ENCODE measurements at places on chromosomes 4 and X.

GRCh38 chrX:9003041-9003440 lies 30.9 kb downstream of the FAM9B start:
- DNase-seq: no peak

- no peak for DNase-seq
Observed at GRCh38 chr4:55553441-55554201, 6.9 kb upstream of the CLOCK start.

DNA sequence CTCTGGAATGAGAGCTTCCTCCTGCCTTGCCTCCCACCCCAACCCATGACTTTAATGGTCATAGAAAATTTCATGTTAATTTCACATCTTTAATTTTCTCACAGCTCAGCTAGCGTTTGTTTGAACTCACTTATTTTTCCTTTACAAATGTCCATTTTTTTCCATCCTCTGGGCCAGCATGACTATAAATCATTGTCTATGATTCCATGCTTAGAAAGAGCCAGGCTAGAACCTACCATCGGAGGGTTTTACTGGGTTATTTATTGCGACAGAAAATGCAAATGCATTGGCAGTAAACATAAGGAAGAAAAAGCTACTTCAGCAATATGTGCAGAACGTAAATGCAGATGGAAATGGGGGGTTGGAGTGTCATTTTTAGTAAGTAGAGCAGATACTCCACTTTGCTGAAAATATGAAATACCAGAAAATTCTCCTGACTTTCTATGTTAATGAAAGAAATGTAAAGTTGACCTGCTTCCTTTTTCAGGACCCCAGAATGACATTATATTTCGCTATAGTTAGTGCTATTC lies 37.1 kb downstream of the LGI2 start:
- no peak for DNase-seq

- DNase-seq: no peak
Observed at GRCh38 chr4:8919651-8920288, 48.1 kb upstream of the HMX1 start.

GRCh38 chrX:153970357-153971123 lies 1.1 kb downstream of the HCFC1 start:
- DNase-seq: peak; percentile 25

- no peak for DNase-seq
Observed at GRCh38 chr4:95421869-95422268, 126.9 kb downstream of the UNC5C start.

GRCh38 chrX:69995362-69996112 lies 54.2 kb downstream of the AWAT2 start:
- no peak for DNase-seq

DNA sequence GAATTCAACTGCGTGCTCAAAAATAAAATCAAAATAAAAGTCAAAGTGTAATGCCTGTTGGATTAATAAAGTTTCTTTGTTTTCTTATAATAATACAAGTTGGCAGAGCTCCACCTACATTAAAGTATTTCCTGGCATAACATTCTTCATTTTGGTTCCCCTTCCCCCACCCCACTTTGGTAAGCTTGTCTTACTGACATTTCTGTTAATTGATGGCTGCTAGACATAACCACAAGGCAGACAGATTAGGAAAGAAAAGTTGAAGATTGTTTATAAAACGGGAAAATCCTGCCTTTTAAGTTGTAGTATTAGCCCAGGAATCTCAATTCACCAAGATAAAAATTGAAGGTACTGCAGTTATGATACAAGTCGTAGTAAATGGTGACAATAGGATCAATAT lies 246.5 kb upstream of the RPS6KA3 start:
- DNase-seq: peak; percentile 73

GRCh38 chr4:5399790-5400421 lies 308.5 kb downstream of the EVC2 start:
- peak; percentile 8 for DNase-seq

All from retinal pigment epithelial cell (primary cell).